ENCODE measurements at places on chromosomes 2 and 18. TPM values are rescaled to one million over a fixed set of nuclear protein-coding genes. Genes with fewer than 3 reads are reported as not detected.
A peak's percentile ranks its signal among the peaks of the same experiment; 100 is the strongest.

Gene FAM161A
- total RNA-seq: 3.2 TPM

Gene LHCGR
- total RNA-seq: not detected

GRCh38 chr2:219417374-219417773 lies 803 bp upstream of the DES start:
- DNase-seq: peak; percentile 87

DNA sequence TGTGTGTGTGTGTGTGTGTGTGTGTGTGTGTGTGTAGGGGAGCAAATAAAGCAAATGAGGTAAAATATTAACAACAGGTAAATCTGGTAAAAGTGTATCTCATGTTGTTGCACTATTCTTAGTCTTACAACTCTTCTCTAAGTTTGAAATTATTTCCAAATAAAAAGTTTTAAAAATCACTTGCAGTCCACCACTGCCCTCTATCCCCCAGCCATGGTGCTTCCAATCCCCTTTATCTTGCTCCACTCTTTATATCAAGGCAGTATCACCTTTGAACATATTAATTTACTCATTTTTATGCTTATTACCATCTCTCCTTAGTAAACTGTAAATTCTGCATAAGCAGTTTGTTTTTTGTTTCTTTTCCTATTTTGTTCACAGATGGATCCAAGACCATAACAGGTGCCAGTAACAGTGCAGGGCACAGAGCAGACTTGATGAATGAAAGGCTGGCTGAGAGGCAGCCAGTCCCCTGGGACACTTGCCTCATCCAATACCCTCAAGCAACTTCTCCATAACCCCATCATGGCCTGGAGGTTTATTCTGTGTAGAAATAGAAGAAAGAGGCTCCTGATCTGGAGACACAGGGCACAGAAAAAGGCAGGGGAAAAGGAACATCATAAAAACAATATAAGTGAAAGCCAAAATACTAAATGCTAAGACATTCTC lies 67.6 kb downstream of the LDAH start:
- no peak for DNase-seq

DNA sequence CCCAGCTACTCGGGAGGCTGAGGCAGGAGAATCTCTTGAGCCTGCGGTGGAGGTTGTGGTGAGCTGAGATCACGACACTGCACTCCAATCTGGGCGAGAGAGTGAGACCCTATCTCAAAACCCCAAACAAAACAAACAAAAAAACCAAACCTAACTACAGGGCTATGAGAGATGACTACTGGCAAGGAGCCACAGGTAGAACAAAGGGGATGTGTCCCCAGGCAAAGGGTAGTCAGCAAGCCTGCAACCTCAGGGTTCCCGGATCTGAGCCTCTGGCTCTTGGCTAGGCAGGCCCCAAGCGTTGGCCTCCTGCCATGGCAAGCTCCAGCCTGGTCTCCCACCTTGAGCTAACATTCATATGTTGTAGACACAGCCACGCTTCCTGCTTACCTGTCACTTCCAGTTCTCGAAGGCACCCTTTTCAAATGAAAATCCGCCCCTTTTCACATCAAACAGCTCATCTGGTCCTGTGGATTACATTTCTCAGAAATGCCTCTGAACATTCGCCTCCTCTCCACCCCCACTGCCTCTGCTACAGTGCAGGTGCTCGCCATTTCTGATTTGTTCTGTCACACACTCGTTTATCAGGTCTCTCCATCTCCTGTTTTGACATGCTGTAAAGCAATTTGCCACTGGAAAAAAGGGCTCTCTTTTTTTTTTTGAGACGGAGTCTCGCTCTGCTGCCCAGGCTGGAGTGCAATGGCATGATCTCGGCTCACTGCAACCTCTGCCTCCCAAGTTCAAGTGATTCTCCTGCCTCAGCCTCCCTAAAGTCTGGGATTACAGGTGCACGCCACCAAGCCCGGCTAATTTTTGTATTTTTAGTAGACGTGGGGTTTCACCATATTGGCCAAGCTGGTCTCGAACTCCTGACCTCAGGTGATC lies 13.1 kb upstream of the ACTR3 start:
- DNase-seq: no peak

DNA sequence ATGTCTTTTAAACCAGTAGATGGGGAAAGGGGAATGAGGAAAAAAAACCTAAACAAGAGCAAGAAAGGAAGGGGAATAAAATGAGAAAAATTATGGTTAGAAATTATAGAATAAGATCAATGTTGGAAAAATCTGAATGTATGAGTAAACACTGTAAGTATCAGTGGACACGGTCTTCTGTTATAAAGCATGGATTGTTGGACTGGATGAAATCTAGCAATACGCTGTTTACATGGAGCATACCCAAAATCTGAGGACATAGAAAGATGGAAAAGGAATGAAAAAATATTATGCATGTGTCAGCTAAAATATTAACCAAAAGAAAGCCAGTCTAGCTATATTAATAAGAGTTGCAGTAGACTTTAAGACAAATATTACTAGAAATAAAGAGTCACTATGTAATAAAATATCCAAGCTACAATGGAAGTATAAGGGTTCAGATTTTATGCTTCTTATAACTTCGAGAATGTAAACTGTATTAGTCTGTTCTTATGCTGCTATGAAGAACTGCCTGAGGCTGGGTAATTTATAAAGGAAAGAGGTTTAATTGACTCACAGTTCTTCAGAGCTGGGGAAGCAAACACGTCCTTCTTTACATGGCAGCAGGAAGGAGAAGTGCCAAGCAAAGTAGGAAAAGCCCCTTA lies 32.4 kb downstream of the DDX1 start:
- no peak for DNase-seq

DNA sequence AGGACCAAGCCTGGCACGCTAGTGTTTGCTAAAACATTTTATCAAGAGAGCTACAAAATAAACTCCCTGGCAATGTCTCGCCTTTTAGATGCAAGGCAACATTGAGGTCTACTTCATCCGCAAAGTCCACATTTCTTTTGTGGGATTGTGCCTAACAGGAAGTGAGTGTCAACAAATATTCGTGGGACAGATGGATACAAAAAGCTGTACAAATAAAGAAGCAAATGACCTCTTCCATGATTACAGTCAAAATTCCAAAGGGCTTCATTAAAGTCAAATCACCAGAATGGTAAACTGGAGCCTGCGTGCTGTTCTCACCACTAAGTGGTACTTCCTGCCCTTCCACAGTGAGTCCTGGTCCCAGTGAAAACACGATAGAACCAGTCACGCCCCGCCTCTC lies 40.4 kb downstream of the L3MBTL4 start:
- no peak for DNase-seq

DNA sequence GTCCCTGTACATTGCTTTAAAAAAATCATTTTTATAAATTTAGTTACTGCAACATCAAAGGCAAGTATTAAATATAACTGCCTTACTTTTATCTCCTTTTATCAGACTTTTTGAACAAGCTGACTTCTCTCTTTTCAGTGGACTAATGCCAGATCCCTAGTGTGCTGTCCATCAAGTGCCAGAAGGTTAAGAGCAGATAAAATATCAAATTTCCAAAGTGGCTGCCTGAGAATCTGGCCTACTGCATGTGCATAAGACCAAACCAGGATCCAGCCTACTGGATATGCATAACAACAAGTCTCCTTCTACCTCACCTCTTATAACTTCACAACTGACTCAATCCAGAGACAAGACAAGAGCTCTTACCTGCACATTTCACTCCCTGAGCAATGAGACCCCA lies 59.8 kb upstream of the CHRNA1 start:
- no peak for DNase-seq

DNA sequence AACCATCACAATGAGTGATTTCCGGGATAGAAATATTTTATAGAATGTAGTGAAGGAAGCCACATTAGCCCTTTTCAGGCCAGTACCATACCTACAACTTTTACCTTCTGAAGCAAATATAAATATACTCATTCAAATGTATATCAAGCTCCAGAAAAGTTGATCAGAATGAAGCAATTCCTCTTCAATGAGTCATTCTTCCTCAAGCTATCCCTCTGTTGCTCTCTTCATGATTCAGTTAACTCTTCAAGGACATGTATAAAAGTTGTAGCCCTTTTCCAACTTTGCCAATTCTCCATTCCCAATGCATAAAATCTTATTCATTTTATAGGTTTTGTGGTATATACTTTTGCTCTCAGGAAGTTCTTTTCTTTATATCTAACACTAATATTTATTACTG lies 242.1 kb upstream of the RGPD4 start:
- no peak for DNase-seq

- DNase-seq: peak; percentile 80
Observed at GRCh38 chr2:94870440-94871225, 597 bp upstream of the TEKT4 start.

Gene TNFRSF11A
- total RNA-seq: under 0.01 TPM

Data from osteoblast (primary cell).